Vagina (tissue), 2 donors: ENCODE measurements at places on chromosomes 12 and 14. TPM values are rescaled to one million over a fixed set of nuclear protein-coding genes. Genes with fewer than 3 reads are reported as not detected.

Gene DPPA3
- not detected for total RNA-seq

Gene CIDEB
- 16.0 TPM for total RNA-seq

Gene LPAR5
- total RNA-seq, result 7.4 TPM

Gene OR4E2
- total RNA-seq, result not detected

Gene EID3
- 9.1 TPM for total RNA-seq

DNA sequence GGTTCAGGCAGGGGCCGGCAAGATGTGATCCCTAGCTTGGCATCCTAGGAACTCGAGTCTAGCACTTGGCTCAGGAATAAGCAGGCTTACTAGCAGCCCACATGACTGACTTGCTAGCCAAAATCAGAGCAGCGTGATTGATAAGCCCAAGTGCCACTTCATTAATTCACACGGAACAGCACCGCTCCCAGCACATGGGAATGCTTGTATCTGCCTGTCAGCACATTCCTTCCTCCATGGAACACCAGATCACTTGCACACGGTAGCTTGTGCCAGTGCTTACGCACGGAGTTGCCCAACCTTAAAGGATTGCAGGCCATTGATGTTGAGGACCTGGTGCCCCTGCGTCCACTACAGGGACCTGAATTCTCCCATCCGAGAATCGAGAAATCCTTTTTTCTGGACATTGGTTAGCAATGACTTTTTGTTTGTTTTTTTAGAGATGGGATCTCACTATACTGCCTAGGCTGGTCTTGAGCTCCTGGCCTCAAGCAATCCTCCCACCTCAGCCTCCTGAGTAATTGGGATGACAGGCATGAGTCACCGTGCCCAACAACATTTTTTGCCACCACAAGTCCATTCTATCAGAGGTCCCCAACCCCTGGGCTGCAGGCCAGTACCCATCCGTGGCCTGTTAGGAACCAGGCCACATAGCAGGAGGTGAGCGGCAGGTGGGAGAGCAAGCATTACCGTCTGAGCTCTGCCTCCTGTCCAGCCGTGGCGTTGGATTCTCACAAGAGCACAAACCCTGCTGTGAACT is 30.6 kb upstream of the TSPAN9 start:
- no peaks in the 10 kb centered on the region for H3K4me1 ChIP-seq
- H3K27ac ChIP-seq, result no peak overlapping the region
- H3K4me3 ChIP-seq, result no peak overlapping the region
- DNase-seq, result no peak
- H3K27me3 ChIP-seq, result no peaks in the 10 kb centered on the region

DNA sequence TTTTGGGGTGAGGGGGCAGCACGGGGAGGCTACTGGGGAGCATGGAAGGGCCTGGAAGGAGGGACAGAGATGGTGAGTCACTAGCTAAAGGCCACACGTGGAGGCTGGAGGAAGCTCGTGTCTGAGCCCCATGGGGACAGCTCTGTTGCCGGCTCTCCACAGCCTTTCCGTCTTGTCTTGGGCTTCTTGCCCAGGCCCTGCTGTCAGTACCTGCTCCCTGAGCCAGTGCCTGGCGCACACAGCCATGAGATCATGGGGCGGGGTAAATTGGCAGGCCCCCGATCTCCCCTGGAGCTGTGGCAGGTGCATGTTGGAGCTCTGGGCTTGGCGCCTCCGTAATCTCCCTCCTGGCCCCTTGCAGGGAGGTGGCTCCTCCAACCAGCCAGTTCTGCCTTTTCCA is 16.1 kb upstream of the KRT80 start:
- DNase-seq, result no peak
- no peak overlapping the region for H3K4me3 ChIP-seq
- no peaks in the 10 kb centered on the region for H3K27me3 ChIP-seq
- no peaks in the 10 kb centered on the region for H3K36me3 ChIP-seq

- no peaks in the 10 kb centered on the region for H3K36me3 ChIP-seq
- no peak overlapping the region for H3K4me3 ChIP-seq
- no peaks in the 10 kb centered on the region for H3K4me1 ChIP-seq
- no peak for DNase-seq
These were observed 41.7 kb downstream of the NPAS3 start for GRCh38 chr14:32980178-32980901.

- H3K4me1 ChIP-seq, result no peaks in the 10 kb centered on the region
- no peak overlapping the region for H3K27ac ChIP-seq
- H3K4me3 ChIP-seq, result no peak overlapping the region
- H3K27me3 ChIP-seq, result no peaks in the 10 kb centered on the region
These were observed 38.1 kb downstream of the TXNDC16 start for GRCh38 chr14:52514046-52514811.

- no peaks in the 10 kb centered on the region for H3K27me3 ChIP-seq
- no peak overlapping the region for H3K27ac ChIP-seq
- no peaks in the 10 kb centered on the region for H3K36me3 ChIP-seq
- no peak overlapping the region for H3K4me3 ChIP-seq
- DNase-seq, result no peak
These were observed 5.2 kb downstream of the ZBTB42 start for GRCh38 chr14:104805941-104806624.

DNA sequence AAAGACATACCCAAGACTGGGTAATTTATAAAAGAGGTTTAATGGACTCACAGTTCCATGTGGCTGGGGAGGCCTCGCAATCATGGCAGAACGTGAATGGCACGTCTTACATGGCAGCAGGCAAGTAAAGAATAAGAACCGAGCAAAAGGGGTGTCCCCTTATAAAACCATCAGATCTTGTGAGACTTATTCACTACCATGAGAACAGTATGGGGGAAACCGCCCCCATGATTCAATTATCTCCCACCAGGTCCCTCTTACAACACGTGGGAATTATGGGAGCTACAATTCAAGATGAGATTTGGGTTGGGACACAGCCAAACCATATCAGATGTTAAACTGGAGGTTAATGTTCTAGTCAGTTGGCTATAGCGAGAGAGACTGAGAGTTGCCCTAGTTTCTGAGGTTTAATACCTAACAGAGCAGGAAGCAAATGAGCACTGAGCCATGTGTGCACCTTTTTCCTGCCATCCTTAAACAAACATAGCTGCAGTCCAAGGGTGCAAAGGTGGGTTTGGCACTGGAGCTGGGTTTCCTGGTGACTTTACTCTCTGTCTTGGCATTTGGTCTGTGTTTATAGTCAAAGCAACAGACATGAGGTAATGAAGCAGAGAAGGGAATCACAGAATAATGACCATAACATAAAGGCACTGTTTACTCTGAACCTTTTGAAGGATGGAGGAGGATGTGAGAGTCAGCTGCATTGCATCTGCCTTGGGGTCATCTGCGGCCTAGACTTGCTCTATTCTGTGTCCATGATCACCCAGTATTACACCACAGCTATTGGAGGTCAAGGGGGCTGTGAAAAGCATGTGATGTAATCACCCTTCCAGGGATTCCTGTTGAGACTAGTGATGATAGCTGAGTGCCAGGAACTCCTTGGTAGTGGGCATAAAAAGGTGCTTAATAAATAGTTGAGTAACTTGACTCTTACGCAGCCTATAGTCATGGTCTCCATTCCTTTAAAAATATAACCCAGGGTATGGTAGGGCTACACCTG is 83.6 kb upstream of the USP44 start:
- H3K4me3 ChIP-seq, result no peak overlapping the region
- peaks cover 24% of the 10 kb centered on the region for H3K4me1 ChIP-seq
- no peaks in the 10 kb centered on the region for H3K36me3 ChIP-seq
- no peak for DNase-seq
- no peaks in the 10 kb centered on the region for H3K27me3 ChIP-seq

DNA sequence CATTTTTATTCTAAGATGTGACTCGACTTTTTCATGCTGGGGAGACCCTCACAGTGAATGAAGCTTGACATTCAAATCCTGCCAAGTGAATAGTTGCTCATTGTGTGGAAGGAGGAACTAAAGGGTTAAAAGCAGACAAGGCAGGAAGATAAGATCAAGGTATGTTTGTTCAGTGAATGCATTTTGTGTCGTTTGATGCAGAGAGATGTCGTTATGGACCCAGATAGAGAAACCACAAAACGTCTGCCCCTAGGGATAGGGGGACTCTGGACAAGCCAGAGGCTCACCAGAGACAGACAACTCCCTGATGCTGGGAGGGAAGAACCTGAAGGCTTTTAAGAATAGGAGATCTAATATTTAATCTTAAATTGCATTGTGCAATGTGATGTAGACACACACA is 72.5 kb upstream of the MYL2 start:
- no peak overlapping the region for H3K4me3 ChIP-seq
- no peak overlapping the region for H3K27ac ChIP-seq
- H3K4me1 ChIP-seq, result no peaks in the 10 kb centered on the region
- no peaks in the 10 kb centered on the region for H3K27me3 ChIP-seq
- no peak for DNase-seq

DNA sequence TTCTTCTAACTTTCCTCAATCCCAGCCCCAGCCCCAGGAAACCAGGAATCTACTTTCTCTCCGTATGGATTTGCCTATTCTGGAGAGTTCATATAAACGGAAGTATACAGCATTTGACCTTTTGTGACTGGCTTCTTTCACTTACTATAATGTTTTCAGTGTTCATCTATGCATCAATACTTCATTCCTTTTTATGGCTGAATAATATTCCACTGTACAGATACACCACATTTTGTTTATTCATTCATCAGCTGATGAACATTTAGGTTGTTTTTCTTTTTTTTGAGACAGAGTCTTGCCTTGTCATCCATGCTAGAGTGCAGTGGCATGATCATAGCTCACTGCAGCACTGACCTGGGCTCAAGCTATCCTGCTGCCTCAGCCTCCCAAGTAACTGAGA is 3.9 kb upstream of the PLEKHG3 start:
- no peaks in the 10 kb centered on the region for H3K36me3 ChIP-seq
- H3K27ac ChIP-seq, result no peak overlapping the region
- no peak for DNase-seq
- no peak overlapping the region for H3K4me3 ChIP-seq
- H3K27me3 ChIP-seq, result no peaks in the 10 kb centered on the region

GRCh38 chr12:124910561-124911478 is 3.6 kb downstream of the UBC start:
- no peaks in the 10 kb centered on the region for H3K27me3 ChIP-seq
- peaks cover 26% of the 10 kb centered on the region for H3K36me3 ChIP-seq
- H3K4me3 ChIP-seq, result peak overlapping the region; percentile 26
- H3K4me1 ChIP-seq, result peaks cover 42% of the 10 kb centered on the region

DNA sequence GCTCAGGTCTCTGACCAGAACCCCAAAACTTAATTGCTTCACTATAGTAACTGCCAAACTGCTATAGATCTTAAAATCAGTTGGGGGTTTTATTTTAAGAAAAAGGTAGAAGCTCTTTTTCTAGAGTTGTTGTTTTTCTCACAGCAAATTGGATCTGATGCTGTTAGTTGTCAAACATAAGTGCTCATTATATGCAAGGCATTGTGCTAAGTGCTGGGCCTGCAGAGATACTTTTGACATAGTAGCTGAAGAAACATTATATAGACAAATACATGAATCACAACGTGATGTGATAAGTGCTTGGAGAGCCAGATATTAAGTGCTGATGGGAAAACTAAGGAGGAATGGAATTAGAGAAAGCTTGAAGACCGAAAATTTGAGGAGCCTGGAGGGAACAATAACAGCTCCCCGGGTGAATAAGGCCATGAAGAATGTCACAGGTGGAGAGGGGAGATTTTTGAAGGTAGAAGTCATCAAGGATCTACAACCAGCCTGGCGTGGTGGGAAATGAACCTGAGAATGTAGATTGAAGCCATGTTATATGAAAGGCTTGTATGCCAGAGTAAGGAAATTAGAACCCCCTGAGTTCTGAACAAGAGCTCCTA is 126.5 kb downstream of the DYRK2 start:
- no peaks in the 10 kb centered on the region for H3K4me1 ChIP-seq
- H3K36me3 ChIP-seq, result no peaks in the 10 kb centered on the region
- H3K4me3 ChIP-seq, result no peak overlapping the region
- no peaks in the 10 kb centered on the region for H3K27me3 ChIP-seq
- no peak for DNase-seq

DNA sequence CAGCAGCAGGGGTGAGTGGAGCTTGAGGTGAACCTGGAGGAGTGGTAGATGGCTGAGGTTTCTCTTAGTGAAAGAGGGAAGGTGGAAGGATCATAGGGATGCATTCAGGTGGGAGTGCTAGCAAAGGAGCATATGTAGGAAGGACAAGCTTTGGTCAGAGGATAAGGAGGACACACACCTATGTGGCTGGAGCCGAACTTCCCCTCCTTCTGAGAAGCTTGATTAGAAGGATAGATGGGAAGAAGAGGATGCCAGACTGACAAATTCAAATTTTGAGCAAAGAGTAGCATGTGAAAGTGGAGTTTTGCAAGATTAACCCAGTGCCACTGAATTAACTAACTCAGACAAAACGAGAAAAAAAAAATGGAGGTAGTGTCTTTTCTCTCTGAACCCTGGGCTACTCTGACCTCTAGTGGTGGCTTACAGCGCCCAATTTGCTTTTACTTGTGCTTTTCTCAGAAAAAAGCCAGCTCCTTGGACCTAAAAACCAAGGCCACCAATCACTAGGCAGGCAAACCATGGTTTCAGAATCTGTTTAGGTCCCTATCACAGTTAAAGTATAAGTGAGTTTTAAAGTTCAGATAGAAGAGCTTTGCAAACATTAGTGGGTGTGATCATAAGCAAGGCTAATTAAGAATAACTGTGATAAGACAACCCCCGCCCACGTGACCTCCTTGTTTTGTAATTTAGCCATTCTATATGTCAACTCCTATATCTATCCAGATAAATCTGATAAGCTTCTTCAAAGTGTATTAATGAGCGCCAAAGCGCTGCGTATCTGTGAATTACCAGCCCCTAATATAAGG is 15.5 kb downstream of the EMP1 start:
- no peaks in the 10 kb centered on the region for H3K27me3 ChIP-seq
- peaks cover 58% of the 10 kb centered on the region for H3K36me3 ChIP-seq
- DNase-seq, result no peak
- peak overlapping the region; percentile 47 for H3K27ac ChIP-seq
- H3K4me3 ChIP-seq, result no peak overlapping the region
- peaks cover 51% of the 10 kb centered on the region for H3K4me1 ChIP-seq

- no peaks in the 10 kb centered on the region for H3K36me3 ChIP-seq
- DNase-seq, result no peak
- no peak overlapping the region for H3K4me3 ChIP-seq
- no peaks in the 10 kb centered on the region for H3K27me3 ChIP-seq
These were observed 19.8 kb downstream of the OR5AU1 start for GRCh38 chr14:21136024-21136423.

GRCh38 chr14:38629412-38629811 is 373.5 kb upstream of the CLEC14A start:
- no peak overlapping the region for H3K4me3 ChIP-seq
- no peak for DNase-seq
- H3K27me3 ChIP-seq, result no peaks in the 10 kb centered on the region
- no peak overlapping the region for H3K27ac ChIP-seq
- no peaks in the 10 kb centered on the region for H3K4me1 ChIP-seq

DNA sequence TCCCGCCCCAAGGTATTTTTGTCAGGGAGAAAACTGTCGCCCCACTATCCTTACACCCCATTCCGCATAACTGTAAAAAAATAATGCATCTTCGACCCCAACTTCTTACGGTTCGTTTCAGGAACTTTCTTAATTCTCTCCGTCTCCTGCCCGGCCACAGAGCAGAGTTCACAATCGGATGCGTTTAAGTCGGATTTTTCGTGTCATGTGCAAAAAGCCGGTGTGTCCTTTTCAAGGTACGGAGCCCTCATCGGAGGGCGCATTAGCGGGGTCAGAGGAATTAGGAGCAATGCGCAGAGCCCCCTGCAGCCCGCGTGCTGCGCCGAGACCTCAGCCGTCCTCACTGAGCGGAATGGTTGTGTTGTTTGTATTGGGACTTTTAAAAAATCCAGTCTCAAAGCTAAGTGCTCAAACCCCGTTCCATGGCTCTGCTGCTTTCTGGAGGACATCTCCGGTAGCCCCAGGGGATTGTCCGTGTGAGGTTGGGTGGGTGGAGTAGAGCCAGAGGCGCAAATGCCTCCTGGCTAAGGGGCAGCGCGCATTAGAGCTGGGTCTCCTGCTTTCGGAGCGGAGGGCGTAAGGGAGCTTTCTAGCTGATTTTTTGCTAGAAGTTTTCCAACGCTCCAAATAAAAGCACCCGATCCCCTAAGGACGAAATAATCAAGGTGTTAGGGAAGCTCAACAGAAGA is 3.9 kb upstream of the GSC start:
- H3K27ac ChIP-seq, result no peak overlapping the region
- peaks cover 17% of the 10 kb centered on the region for H3K4me1 ChIP-seq
- no peaks in the 10 kb centered on the region for H3K36me3 ChIP-seq
- no peak overlapping the region for H3K4me3 ChIP-seq
